Activated T-cell treated with anti-CD3 and anti-CD28 coated beads for 48 hours (primary cell): ENCODE measurements at places on chromosomes 3 and 15.
A peak's percentile ranks its signal among the peaks of the same experiment; 100 is the strongest.

GRCh38 chr3:156678197-156678596 lies 3.8 kb downstream of the TIPARP start:
- no peak for DNase-seq

DNA sequence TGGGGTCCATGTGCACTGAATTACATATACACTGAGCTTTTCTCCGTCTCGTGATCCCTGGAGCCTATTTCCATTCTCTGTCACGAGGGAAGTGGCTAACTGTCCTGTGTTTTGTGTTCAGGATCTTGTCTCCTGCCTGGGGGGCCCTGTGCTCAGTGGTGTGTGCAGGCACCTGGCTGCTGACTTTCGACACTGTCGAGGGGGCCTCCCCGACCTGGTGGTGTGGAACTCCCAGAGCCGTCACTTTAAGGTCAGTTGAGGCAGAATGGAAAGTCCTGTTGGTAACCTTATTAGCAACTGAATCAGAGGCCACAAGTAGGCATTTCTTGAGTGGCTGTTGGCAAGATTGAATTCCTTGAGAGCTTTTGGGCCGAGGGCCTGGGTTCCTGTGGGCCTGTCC lies 26.7 kb downstream of the FAN1 start:
- DNase-seq = no peak

GRCh38 chr3:58568572-58569286 lies 8.5 kb downstream of the FAM107A start:
- peak; percentile 67 for DNase-seq

DNA sequence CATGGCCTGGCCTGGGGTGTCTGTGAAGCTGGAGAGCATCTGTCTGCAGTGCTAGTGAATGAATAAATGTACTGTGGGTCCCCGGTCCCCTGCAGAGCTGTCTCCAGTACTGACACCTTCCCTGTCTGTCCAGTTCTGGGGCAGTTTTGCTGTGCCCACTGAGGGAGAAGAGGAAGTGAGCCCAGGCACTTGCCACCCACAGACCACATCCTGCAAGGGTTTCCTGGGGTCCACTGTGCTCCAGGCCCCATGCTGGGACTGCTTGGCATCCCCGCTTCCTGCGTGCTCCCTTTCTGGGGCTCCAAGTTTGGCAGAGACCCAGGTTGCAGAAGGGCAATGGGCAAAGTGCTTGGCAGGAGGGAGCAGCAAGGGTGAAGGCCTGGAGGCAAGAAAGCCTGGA lies 4.9 kb upstream of the SLC6A6 start:
- DNase-seq = no peak

DNA sequence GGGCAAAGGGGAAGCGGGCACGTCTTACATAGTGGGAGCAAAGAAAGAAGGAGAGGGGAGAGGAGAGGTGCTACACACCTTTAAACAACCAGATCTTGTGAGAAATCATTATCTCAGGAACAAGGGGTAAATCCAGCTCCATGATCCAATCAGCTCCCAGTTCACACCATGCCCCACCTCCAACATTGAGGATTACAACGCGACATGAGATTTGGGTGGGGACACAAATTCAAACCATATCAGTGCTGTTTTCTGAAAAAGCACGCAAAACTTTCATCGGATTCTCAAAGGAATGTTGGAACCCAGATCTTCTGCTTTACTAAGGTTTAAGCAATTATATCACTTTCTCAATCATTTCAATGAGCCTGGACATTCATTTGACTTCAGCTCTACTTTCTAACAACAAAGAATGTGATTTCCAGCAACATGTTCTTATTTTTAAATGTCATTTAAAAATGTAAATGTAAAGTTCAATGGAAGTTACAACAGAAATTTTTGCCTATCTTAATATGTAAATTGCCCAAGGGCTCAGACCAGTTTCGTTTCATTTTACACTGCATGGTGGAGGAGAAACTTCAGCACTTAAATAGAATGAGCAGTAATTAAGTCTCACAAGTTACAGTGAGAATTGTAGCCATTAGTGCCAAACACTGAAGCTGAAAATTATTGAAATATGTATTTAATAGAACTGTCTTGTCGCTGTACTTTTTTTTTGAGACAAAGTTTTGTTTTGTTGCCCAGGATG lies 8.4 kb upstream of the CCDC54 start:
- DNase-seq = no peak

- DNase-seq = peak; percentile 44
These were observed 202.0 kb downstream of the AKAP13 start for GRCh38 chr15:85582131-85583079.

DNA sequence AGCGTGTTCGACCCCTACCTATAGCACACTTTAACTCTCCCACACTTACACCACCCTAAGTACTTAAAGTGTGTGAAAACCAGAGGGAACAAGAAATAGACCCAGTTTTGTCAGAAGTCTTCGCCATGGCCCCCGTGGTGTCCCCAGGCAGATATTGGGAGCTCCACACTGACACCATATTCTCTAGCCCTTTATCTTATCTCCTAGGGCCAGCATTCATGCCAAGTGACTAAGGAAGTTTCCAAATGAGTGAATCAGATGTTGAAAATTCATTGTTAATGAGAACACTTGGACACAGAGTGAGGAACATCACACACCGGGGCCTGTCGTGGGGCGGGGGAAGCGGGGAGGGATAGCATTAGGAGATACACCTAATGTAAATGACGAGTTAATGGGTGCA lies 31.8 kb downstream of the P3H2 start:
- DNase-seq = no peak

- no peak for DNase-seq
These were observed 7.9 kb downstream of the RPSA start for GRCh38 chr3:39414421-39414907.

DNA sequence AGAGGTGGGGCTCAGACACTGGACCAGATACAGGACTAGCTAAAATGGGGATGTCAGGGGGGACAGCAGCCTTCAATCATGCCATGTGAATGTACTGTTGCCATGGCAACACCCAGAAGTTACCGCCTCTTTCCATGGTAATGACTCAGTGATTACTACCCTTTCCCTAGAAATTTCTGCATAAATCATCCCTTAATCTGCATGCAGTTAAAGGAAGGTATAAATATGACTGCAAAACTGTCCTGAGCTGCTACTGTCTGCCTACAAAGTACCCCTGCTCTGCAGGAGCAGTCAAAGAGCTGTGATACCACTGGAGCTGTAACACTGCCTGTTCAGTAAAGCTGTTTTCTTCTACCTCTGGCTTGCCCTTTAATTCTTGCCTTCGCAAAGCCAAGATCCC lies 168.2 kb downstream of the PEAK1 start:
- DNase-seq = peak; percentile 15

DNA sequence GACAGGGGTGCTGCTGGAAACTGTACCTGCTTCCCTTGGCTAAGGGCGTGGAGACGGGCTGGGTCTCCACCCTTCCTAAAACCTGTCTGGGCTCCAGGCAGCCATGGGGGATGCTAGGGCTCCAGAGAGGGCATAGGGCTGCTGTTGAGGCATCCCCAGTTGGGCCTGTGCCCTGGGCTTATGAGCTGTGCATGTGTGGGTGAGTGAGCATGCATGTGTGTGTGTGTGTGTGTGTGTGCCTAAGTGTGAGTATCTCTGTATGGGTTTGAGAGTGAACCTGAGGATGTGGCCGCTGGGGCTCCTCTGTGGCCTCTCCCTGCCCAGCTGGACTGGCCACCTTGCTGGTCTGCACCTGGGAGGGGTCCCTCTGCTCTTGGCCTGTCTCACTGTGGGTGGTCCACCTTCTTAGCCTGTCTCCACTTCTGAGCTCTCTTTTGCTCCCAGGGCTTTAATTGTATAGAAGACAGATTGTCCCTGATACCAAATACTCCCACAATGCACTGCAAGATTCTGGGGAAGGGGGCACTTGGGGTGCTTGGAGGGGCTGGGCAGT lies 11.9 kb upstream of the TMEM115 start:
- DNase-seq = no peak
